Aorta (tissue), 5 donors: ENCODE measurements at places on chromosomes 3 and 15. TPM values are rescaled to one million over a fixed set of nuclear protein-coding genes. Genes with fewer than 3 reads are reported as not detected.

The SEMA7A gene
- 4.1 TPM for total RNA-seq

The CCK gene
- total RNA-seq, result not detected

The UCN2 gene
- not detected for total RNA-seq

The VEPH1 gene
- total RNA-seq, result 0.81 TPM

The SPESP1 gene
- 1.5 TPM for total RNA-seq
